Lung microvascular endothelial cell (primary cell): ENCODE measurements at places on chromosomes 7 and 10.
A peak's percentile ranks its signal among the peaks of the same experiment; 100 is the strongest.

DNA sequence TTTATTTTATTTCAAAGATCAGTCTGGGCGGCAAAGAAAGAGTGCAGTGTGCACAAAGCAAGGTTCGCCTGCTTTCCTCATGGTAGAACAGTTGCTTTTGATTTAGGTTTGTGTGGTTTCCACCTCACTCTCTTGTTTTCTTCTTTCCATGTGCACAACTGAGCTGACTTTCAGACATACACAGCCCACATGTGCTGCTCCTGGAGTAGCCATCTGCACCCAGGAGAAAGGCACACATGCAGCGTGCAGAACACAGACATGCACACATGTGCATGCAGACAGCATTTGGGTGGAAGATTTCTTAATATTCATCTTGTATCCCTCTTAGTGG is 302.1 kb downstream of the FZD1 start:
- no peak for DNase-seq

DNA sequence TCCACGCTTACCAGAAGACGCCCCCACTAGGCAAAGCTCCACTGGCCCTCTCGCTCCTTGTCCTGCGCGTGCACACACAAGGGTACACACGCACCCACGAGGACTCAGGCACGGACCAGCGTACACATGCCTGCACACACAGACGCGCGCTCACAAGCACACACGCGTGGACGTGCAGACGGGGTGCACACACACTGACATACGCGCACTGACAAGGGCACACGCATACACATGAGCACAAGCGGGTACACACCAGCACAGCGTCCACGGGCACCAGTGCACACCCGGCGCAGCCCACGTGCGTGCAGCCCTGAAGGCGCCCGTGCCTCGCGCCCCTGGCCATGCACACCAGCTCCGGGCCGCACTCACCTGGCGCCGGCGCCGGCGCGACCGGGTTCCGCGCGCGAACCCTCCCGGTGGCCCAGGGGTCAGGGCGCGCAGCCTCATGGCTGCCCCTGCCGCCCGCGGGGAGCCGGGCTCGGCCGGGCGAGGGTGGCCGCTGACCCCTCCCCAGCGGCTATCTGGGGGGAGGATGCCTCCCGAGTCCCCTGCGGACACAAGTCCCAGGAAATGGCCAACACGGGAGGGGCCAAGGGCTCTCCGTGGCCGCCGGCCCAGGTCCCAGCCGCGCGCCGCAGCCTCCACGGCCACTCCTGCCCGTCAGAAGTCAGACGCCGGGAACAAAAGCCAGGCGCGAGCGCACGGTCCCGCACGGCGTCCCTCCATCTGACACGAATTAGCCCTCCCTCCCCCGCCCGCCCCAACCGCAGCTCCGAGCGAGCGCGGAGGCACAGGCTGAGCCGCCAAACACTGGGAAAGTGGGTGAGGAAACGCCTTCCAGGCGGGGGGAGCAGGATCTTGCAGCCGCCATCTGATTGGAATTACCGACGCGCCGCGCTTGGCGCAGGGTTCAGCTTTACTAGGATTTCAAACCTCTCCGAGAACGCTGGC is 45.0 kb downstream of the TNS3 start:
- DNase-seq, result no peak

GRCh38 chr10:44982114-44982460 is 3.5 kb upstream of the DEPP1 start:
- DNase-seq, result peak; percentile 93

- no peak for DNase-seq
These were observed 255.2 kb upstream of the POT1 start for GRCh38 chr7:125184801-125185200.

DNA sequence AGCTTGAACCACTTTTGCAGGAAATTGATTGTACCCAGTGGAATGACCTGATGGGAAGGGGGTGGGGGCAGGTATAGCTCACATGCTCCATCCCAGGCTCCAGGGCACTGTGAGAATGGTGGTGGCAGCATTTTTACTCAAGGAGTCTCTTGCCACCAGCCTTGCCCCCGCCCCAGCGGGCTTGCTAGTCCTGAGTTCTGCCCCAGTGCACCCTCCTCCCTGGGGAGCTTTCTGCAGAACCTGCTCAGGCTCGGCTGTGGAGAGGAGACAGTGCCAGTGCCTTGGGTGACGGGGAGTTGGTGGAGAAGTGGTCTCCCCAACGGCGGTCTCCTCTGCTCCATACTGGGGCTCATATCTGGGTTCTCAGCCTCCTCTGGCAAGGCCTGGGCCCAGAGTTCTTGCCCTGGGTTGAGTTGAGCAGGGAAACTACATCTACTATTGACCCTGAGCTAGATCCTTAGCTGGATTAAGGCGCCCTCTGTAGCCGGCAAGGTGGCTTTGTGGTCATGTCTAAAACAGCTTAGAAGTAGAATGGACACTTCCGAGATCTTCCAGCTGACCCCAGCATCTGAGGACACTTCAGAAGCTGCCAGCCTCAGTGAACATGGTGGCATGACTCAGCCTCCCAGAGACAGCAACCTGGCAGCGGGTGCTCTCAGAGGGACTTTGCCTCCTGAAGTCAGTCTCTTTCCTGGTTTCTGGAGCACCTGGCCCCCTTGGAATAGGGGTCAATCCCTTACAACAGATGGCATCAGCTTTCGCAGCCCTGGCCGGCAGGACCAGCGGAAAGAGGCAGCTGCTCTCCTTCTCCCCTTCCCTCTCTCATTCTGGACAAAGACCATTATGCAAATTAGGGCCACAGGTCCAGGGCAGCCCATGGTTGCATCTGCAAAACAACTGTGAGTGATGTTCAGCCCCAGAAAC is 363.4 kb upstream of the MKI67 start:
- no peak for DNase-seq

DNA sequence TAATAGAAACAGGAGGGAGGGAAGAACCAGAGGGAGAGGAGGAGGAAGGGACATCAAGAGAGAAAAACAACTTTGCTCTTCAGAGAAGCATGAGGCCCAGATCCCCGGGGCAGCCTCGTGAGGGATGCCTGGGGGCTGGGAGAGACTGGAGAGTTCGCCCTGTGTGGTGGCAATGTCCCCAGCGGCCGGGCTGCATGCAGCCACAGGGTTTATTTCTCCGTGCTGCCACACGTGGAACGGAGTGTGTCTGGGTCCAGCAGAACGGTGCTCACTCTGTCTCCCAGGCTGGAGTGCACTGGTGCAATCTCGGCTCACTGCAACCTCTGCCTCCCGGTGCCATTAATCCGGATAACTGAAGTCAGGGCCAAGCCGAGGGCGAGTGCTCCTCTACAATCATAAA is 257.7 kb downstream of the ACTR3B start:
- DNase-seq, result no peak

DNA sequence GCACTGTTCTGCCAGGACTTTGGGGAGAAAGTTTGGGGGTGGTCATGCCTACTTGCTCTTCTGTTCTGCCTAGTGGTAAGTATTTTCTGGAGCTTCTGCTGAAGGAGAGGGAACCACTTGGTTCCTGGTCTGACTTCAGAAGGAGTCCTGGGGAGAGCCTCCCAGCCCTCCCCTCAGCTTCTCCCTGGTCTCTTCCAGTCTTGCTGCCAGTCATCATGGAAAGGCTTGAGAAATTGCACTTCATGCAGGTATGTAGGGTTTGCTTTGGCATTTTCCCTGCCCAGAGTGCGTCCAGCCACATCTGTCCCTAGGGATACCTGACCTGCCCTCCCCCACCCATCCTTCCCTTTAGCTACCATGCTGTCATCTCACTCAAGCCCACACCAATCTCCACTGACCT is 11.1 kb upstream of the WBP1L start:
- no peak for DNase-seq

GRCh38 chr10:31118556-31118955 is 86.9 kb upstream of the ZNF438 start:
- DNase-seq, result no peak

DNA sequence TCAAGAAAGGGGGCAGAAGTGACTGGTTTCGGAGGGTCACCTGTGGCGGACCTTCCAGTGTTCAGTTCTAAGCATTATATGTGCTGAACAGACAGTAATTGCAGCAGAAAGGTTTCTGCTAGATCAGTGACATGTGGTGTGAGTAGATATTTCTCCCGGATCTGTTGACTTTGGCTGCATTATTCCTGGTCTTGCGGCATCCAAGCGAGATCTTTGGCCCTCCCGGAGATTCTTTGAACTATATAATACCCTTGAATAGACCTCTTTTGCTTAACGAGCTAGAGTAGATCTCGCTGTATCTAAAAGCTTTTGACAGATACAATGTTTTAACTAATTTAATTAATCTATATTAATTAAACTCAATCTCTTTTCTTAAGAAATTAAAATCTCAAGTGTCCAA is 99.8 kb downstream of the PTN start:
- DNase-seq, result no peak

DNA sequence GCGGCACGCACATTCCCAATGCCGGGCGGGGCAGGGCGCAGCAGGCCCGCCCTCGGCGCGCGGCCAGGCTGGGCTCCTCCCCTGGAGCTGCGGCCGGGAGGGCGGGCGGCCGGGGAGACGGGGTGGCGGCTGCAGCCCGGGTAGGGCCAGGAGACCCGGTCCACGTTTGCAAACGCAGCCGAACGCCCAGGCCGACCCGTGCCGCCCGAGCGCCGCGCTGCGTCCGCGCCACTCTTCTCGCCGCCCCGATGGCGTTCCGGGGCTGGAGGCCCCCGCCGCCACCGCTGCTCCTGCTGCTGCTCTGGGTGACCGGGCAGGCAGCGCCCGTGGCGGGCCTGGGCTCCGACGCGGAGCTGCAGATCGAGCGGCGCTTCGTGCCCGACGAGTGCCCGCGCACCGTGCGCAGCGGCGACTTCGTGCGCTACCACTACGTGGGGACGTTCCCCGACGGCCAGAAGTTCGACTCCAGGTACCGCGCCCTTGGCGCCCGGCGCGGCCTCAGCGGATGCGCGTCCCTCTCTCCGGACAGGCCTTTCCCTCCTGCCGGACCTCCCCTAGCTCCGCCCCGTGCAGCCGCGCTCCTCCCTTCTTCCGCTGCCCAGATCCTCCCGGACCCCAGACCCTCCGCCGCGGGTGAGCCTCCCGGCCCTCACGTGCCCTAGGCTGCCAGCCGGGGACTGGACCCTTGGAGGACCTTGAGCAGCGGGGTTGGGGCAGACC is at the start of gene FKBP9:
TSS of gene FKBP9 (plus strand) at position 115 of the 720 bp plus-strand sequence. CDS start at position 249, 134 bp downstream.
- peak; percentile 87 for DNase-seq
